ENCODE measurements at places on chromosomes 13 and 19.

GRCh38 chr13:109309625-109310363 is 476.6 kb downstream of the IRS2 start:
- DNase-seq, result no peak

GRCh38 chr19:1169921-1170885 is 3.9 kb downstream of the SBNO2 start:
- DNase-seq, result no peak

DNA sequence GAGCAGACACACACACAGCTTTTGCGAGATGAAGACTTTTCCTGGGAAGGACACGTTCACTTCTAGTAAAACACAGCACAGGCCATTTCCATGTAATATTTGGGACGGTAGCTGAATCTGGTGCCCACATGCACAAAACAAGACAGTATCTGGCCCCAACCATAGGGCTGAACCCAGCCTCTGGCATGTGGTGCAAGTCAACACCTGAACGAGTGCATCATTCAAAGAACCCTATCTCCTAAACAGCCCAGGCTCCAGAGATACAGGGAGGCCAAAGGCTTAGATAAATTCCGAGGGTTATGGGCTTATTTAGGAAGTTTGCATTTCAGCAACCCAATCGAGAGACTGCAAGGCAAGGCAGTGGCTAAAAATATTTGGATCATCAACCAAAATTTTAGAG is 2.7 kb upstream of the TFDP1 start:
- DNase-seq, result no peak

DNA sequence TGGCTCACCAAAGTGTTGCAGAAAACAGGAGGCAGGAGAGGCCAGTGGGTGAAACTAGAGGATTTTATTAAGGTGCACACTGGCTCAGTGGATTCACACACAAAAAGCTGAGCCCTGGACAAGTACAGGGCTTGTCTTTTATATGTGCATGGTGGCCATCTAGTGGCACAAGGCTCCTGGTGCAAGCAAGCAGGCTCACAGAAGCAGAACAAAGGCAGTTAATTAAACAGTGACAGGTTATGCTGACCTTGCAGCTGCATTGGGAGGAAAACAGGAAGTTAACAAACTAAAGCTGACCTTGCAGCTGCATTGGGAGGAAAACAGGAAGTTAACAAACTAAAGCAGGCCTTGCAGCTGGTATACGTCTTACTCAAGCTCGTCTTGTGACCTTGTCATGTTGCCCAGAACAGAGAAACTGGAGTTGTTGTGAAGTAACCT is 65.3 kb upstream of the ZNF681 start:
- no peak for DNase-seq

GRCh38 chr13:98251708-98252107 is 74.6 kb upstream of the RNF113B start:
- DNase-seq, result no peak

- DNase-seq, result no peak
Observed at GRCh38 chr13:96112936-96113335, 23.0 kb downstream of the HS6ST3 start.

- no peak for DNase-seq
Observed at GRCh38 chr13:97621631-97622030, 187.7 kb downstream of the RAP2A start.

DNA sequence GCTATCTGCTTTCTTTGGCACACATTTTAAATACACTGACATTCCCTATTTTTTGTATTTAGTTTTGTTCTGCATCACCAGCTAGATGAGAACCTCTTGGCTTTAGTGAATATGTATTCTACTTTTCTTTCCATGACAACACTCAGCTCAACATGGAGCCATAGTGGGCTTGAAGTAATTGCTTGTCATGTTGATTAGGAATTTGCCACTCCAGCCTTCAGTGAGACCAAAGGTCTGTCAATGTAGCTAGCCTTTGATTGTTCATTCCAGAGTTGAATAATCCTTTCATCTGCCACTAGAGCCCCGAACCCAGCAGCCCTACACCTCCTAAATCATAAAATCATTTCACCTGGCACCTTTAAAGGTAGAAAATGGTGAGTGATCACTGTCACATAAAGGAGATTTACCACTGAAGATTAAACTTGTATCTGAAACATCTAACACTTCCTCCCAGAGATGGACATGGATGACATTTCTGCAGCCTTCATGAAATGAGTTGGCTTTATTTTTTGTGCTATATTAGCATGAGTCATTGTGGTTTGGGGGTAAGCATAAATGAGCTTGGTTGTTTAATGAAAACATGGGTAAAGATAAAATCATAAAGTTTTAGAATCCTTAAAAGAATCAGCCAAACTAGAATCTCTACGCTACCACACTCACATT is 29.2 kb upstream of the GARRE1 start:
- DNase-seq, result no peak

DNA sequence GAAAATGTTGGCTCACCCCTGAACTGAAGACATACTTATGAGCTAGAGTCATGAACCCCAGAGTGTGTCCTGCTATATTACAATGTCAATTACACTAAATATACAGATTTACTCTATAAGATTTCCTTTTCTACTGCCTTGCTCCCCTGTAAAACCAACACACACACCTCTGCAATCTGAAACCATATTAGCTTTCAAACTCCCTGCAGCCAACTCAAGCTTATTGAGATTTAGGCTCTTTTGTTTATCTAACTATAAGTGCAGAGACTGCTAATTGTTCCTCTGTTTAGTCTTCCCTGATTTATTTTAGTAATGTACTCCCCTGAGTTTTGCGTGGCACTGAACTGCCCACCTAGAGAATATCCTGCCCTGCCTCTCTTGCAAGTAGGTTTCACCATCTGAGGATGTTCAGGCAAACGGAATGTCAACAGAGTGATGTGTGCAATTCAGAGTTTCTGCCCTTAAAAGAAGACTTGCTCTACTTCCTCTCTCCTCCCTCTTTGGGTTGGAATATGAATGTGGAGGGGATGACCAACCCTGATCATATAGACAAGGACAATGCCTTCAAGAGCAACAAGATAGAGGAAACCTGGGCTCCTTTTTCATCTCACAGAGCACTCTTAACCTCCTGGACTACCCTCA is 22.3 kb downstream of the FAM216B start:
- DNase-seq, result no peak

DNA sequence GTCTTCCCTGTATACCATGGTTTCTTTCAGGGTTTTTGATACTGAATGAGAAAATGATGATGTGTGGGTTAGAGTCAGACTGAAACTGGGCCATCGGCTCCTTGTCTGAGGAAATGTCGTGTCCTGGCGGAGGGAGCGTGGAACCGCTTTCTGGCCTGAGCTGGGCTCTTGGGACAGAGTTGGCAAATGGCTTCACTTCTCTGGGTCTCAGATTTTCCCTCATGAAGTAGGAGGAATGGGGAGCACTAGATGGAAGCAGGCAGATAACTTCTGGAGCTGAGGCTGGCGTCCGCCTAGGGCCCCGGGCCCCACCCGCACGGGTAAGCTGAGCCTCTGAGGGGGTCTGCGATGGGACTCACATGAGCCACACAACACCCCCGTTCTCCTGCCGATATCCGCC is 133.3 kb upstream of the WASF3 start:
- no peak for DNase-seq

DNA sequence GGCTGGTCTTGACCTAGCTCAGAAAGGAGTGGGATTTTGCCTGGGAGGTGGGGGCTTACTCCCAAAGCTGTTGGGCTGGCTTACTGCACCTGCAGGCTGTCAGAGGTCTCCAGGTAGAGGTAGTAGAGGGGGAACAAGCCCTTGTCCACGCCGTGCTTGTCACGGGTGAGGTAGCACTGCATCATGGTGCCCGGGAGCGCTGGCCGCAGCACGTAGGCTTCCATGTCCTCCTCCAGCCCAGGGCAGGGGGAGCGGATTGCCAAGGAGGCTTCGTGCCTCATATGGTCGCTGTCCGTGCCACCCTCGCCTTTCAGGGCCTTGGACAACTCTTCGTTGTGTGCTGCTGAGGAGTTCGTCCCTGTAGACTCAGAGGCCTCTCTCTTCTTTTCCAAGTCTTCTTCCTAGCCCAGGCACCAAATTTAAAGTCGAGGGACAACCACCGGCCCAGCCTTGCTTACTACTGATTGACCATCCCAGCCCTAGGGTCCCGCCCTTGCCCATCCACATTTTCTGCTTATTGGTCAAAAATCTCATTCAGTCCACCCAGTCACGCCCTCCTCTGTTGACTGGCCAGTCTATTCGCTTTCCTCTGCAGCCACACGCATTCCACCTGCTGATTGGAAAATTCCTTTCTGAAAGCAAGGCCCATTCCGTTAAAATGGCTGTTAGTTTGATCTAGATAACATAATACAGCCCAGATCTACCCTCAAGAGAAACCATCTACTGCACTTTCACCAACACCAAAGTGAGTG is 10.5 kb downstream of the TULP2 start:
- no peak for DNase-seq

GRCh38 chr13:110944121-110944967 is 29.5 kb upstream of the ANKRD10 start:
- DNase-seq, result no peak

DNA sequence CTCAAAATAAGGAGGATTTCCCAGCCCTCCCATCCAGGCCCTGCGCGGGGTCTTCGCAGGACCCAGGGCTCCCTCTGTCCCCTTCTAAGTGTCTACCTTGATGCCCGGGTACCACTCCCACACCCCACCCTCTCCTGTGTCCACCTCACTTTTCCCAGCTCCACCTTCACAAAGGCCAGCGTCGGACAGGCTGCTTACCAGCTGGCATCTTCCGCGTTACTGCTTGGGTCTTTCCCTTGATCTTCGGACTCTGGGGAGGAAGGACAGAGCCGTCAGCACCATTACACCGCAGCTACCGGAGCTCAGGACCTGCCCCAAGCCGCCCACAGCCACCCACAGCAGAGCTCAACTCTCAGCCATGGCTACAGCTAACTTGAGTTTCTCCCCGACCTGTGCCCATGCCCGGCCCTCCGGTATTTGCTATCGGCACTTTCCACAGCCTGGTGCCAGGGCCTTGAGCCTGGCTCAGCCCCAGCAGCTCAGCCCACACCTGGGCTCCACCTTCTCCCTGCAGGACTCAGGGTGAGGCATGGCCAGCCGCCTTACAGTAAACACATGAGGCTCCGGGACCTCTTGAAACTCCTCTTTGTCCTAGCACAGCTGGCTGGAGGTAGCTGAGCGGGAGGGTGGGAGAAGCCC is 3.8 kb downstream of the C13orf46 start:
- DNase-seq, result no peak

DNA sequence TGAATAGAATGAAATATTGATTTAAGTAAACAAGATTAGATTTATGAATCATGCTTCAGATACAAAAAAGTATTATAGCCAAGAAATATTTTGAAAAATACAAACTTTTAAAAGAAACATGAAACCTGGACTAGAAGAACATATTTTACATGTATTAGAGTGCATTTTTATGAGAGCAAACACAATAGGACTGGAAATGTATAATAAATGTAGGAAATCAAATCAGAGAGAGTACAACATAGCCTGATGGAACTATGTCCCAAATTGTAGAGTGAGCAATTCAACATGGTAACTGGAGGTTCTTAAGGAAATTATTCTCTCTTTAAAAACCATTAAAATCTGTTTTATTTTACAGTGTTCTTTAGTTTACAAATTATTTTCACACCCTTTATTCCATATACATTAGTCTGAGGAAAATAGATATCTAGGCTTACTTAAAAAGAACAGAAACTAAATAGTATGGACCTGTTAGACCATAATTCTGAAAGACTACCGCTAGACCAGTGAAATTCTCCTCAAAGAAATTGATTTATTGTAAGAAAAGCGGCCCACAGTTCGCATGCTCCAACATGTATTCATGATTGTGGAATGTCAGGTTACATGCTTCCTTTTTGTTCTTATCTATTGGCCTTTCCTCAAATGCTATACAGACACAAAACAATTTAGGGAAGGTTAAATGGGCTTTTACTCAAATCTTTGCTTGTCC is 1526.5 kb upstream of the SLC10A2 start:
- no peak for DNase-seq

- no peak for DNase-seq
Observed at GRCh38 chr13:76020421-76020955, 384.4 kb downstream of the LMO7 start.

DNA sequence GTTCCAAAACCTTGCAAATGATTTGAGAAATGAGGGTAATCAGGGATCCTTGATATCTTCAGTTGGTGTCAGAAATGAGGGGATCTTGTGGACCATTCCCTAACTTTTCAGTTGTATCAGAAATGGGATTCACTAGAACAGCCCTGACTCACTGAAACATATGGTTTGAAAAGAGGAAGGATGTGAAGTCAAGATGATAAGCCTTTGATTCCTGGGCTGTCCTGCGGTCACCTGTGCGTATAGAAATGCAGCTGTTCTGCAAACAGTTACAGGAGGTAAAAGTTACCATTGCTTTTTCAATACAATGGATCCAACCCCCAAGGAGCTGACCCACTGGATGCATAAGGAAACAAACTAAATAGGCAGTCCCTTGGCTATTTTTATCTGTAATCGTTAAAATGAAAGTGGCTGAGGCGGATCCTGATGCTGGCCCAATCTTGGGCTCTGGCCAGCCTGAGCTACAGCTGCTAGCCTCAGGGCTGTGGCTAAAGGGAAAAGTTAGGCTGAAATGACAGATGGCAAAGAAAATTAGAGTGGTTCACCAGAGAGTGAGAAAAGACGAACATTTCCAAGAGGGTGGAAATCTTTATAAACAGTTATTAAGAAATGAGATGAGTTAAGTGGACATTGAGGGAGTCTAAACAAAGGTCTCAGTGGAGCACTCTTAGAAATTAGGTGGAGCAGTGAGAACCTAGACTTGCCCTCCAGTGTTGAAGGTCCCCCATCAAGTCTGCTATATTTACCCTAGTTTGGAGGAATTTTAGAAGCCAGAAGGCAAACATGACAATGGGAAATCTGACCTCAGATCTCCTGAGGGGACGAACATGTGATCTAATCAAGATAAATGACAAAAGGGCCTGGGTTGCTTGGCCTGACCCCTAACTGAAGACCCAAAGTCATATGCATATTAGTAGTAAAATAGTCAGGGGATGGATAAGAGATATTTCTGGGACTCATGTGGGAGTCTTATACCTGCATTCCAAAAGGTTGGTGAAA is 7.6 kb downstream of the SIGLECL1 start:
- no peak for DNase-seq

DNA sequence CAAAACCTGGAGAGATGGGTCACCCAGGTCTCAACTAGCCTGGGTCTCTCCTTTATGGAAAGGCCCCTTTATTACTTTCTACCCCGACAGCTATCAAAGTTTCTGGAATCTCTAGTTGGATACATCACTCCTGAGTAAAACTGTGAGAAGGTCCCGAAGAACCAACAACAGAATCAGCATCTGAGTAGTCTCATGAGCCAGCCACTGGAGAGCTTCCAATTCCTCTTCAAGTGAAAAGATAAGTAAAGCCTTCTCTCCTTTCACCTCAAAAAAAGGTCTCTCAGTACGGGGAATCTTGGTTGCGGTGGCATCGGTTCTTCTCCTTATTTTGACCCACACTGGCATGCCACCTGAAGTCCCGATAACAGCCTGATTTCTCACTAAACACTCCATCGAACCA is at the start of gene ERVV-1:
Gene ERVV-1, plus strand, starts transcription at position 301 of the 400 bp plus-strand sequence. CDS start 170 bp downstream, outside the sequence.
- DNase-seq, result no peak
